Karpas-422 (cell line): ENCODE measurements at places on chromosomes 2 and 18.

GRCh38 chr18:48412339-48412929 is 3.3 kb upstream of the ZBTB7C start:
- DNase-seq: peak; percentile 76

DNA sequence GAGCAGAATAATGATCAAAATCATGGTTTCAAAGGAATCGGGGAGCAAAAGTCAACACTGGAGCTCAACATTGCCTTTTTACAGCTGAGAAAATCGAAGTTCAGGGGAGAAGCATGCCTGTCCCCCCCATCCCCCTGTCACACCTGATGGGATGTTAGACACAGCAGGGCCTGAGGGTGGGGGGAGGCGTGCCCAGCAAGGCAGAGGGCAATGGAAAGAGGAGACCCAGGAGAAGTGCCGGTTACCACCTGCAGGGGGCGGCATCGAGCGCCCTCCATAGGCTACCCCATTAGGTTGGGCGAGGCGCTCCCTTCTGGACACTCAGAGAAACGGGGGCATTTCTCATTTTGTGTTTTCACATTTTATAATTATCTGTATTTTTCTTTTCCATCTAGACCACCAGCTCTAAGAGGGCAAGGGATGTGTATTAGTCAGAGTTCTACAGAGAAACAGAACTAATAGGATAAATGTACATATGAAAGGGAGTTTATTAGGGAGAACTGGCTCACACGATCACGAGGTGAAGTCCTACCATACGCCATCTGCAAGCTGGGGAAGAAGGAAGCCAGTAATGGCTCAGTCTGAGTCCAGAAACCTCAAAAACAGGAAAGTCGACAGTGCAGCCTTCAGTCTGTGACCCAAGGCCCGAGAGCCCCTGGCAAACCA is 271.3 kb downstream of the LRATD1 start:
- DNase-seq: peak; percentile 92

GRCh38 chr2:120750488-120751210 is 15.0 kb downstream of the GLI2 start:
- no peak for DNase-seq

DNA sequence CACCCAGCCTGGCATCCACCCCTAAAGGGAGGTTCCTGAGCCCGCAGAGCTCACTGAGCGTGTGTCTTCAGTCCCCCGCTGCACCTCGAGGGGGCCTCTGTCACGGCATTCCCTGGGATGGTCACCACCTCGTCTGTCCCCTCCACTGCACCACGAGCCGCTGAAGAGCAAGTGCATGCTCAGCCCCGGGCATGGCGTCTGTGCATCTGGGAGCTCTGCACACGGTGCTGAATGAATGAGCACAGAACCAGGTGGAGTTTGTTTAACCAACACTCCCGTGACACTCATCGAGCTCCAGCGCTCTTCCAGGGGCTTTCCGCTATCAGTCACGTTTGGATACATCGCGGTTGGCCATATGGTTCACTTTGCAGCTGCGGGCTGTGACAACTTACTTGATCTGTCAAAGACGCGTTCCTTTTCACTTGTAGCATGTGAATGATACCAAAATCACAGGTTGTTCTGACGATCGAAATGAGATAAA is 9.2 kb downstream of the ALLC start:
- no peak for DNase-seq

DNA sequence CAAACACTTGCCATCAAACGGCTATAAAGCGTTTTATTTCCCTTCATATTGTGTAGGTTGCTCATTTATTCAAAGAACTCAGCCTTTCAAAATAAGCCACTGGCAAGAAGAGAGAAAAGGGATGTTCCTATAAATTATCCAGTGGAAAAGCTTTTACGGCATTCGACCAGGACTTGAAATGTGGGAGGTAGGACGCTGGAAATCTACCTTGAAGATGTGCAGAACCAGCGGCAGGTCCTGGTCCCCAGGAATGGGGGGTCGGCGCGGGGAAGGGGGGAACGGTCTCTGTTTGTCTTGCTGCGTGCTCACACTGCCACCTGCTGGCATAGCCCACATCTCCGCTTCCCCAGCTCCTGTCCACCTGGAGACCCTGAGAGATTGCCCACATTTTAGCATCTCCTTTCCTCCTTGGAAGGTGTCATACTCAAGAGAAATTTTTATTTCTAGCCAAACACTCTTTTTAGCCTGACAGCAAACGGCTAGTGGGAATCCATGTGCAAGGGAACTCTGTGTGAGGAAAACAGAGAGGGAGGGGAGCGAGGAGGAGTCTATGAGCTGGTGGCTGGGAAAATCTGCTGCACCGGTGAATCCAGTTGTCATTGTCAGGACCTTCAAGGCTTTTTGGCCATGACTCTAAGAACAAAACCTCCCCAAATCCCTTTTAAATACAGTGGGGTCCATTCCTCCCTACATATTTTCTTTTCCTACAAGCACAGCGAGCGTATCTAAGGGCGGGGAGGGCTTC is 349.0 kb upstream of the PKDCC start:
- DNase-seq: peak; percentile 72

- DNase-seq: peak; percentile 80
These were observed 10.5 kb upstream of the SLC1A4 start for GRCh38 chr2:64978514-64979268.

GRCh38 chr2:198604599-198604998 is 800.2 kb downstream of the PLCL1 start:
- DNase-seq: no peak

GRCh38 chr2:39350658-39351057 is 86.4 kb downstream of the MAP4K3 start:
- no peak for DNase-seq

DNA sequence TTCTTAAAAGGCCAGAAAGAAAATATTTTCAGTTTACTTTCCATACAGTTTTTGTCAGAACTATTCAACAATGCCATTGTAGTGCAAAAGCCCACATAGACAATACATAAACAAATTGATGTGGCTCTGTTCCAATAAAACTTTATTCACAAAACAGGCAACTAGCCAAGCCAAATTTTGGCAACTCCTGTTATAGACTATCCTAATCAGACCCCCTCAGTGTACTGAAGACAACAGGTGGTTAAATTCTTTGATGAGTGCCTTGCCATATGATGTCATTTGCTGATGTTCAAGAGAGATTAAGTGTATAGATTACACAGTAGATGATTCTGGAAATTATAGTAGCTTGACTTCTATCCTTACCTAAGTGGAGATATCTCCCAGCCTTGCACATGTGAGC is 83.4 kb downstream of the FANCL start:
- DNase-seq: no peak

- DNase-seq: peak; percentile 65
These were observed 65.4 kb downstream of the LRRFIP1 start for GRCh38 chr2:237692601-237693290.

DNA sequence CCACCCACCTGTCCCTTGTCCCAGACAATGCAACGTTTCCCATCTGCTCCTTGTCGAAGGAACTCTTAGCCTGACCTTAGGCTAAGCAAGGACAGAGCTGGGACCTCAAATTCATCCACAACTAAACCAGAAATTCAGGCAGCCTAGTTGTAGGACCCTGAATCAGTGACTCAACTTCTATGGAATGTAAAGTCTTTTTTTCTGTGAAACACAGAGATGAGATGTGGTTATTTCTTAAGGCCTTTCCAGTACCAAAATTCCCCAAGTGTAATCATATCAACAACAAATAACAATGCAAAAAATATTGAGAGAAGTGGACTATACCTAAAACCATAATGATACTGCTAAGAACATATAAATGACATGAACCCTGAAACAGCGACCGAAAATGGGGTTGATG is 46.7 kb downstream of the EN1 start:
- no peak for DNase-seq

- no peak for DNase-seq
These were observed 3.8 kb upstream of the SALL3 start for GRCh38 chr18:78975699-78976335.

GRCh38 chr18:63505566-63506335 is 29.0 kb downstream of the SERPINB5 start:
- peak; percentile 88 for DNase-seq

DNA sequence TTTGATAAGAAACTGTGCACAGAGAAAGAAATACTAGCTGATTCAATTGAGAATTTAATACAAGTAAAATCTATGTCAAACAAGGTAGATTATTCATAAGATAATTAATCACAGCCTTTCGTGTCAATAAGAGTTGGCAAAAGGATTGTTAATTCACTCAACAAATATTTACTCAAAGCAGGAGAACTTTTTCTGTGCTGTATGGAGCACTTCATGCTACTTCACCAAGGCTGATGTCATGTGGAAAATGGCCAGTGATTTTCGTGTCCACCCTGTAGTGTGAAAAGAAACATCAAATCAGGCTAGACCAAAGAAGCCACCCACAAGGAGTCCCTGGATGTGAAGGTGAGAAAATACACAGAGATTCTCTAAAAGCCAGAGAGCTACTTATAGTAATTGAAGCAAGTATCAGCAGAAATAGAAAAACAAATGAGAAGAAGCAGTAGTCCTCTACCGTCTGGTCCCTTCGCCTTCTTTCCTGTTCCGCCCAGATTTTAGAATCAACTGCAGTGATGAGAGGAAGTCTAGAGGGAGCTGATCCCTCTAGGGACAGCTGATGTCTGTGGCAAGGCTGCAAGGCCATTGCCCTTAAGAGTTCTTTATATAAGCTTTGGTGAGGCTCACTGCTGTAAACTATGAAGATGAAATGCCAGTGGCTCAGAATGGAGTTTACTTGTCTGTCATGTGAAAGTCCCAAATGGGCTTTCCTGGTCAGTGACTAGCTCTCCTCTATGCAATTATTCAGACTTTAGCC is 201.3 kb upstream of the APCDD1 start:
- peak; percentile 87 for DNase-seq

GRCh38 chr2:222338374-222338773 is 39.6 kb upstream of the PAX3 start:
- DNase-seq: no peak

DNA sequence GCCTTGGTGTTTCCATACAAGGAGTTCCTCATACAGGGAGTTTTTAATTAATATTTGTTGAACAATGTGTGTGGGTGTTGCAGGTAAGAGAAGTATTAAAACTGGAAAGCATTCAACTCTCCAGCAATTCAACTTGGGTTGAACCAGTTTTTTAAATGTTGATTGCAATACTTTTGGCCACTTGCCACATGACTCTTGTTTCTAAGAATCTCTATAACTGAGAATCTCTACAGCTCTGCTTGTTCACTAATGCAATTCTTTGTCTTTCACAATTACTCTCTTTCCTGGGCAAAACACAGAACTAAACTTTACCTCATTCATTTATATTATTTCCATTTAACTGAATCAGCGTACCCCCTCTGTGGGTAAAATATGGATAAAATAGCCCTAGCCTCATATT is 429.4 kb downstream of the ARHGAP15 start:
- DNase-seq: no peak

- DNase-seq: peak; percentile 78
These were observed 73.3 kb downstream of the PIK3C3 start for GRCh38 chr18:42028247-42028832.

- DNase-seq: no peak
These were observed 78.7 kb downstream of the AGAP1 start for GRCh38 chr2:235572592-235572991.

- DNase-seq: no peak
These were observed 109.1 kb downstream of the MCFD2 start for GRCh38 chr2:46806526-46806925.

- DNase-seq: no peak
These were observed 107.3 kb upstream of the ZFP36L2 start for GRCh38 chr2:43333656-43334144.

DNA sequence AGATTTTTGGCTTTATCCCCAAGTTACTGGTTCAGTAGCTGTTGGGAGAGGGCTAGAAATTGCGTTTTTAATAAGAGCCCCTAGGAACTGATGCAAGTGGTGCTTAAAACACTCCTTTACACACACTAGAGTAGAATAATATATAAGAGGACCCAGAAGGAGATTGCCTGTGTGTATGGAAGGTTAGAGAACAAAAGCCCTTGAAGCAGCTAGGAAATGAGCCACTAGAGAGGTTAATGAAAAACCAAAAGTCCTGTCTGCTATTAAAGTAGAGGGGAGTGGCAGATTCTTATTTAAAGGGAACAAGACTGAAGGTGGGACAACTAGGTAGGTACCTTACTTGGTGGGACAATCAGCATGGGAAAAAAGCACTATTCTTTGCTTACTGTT is 14.4 kb upstream of the SLC39A10 start:
- no peak for DNase-seq

GRCh38 chr2:196066291-196067087 is 2.1 kb downstream of the DNAH7 start:
- peak; percentile 76 for DNase-seq

- no peak for DNase-seq
These were observed 26.0 kb downstream of the MAP3K20 start for GRCh38 chr2:173101687-173102086.

DNA sequence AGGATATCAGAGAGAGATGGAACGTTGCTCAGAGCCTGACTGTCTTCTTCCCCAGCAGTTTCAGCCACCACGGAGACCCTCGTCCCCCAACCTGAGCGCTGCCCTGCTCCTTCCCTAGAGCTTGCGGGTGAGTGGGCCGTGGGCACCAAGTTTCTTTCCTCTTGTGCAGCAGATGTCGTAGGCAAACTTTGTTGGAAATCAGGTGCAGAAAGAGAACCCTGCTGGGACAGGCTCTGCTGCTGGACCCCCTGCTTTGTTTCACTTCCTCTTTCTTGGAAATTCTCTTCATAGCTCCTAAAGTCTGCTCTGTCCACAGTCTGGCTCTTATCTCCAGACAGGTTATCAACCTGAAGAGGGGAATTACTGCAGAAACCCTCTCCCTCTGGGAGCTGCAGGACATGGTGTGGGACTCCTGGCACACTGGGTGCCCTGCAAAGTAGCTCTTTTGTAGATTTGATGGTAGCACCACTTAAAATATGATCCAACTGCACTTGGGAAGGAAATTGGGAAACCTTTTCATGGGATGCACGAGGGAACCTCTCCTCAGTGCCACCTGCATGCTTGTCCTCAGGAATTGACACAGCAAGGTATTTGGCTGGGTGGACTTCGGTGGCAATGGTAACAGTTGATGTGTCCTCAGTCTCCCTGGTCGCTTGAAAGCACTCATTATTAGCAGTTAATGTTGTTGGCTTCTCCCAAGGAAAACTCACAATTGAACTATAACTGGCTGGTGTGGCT is 92.2 kb downstream of the ALPK2 start:
- DNase-seq: peak; percentile 88

DNA sequence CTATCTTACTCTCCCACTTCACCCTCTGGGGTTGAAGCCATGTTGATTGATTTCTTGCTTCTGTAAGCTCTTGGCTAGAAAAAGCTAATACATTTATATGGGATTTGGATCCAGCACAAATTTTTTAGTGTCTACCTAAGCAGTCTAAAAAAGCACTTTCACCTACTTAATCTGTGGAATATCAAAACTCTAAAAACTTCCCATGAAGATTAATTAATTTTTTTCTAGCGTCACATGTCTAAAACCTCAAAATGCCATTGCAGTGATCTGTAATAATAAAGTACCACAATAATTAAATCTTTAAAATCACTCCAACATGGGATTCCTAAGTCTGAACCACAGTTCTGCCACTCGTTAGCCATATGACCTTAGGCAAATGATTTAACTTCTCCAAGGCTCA is 180.1 kb downstream of the EN1 start:
- DNase-seq: no peak

- no peak for DNase-seq
These were observed 106.9 kb upstream of the CD302 start for GRCh38 chr2:159904959-159905305.
